ENCODE measurements at places on chromosomes 12 and 14.
A peak's percentile ranks its signal among the peaks of the same experiment; 100 is the strongest.

GRCh38 chr14:89826596-89826995 lies 127.9 kb downstream of the EFCAB11 start:
- no peak for DNase-seq

DNA sequence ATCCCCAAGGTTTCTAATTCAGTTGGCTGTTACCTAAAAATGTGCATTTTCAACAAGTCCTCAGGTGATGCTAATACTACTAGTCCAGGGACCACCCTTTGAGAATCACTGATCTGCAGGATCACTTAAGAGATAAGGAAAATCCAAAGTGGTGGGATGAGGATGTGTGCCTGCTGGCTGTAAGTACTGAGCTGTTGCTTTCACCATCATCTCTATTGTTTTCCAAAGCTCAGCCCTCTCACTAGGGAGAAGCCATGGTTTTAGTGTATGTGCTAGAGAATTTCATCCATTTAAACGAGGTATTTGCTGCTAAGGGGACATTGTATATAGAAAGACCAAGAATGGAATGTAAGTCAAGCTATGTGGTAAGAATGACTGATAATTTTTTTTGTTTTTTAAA lies 202.3 kb downstream of the KIF21A start:
- DNase-seq: no peak

GRCh38 chr14:52124791-52125684 lies 56.2 kb upstream of the NID2 start:
- peak; percentile 8 for DNase-seq

GRCh38 chr14:91021991-91022621 lies 38.3 kb downstream of the RPS6KA5 start:
- DNase-seq: no peak

- DNase-seq: no peak
Measured at GRCh38 chr12:58804749-58805148, 115.6 kb downstream of the LRIG3 start.

DNA sequence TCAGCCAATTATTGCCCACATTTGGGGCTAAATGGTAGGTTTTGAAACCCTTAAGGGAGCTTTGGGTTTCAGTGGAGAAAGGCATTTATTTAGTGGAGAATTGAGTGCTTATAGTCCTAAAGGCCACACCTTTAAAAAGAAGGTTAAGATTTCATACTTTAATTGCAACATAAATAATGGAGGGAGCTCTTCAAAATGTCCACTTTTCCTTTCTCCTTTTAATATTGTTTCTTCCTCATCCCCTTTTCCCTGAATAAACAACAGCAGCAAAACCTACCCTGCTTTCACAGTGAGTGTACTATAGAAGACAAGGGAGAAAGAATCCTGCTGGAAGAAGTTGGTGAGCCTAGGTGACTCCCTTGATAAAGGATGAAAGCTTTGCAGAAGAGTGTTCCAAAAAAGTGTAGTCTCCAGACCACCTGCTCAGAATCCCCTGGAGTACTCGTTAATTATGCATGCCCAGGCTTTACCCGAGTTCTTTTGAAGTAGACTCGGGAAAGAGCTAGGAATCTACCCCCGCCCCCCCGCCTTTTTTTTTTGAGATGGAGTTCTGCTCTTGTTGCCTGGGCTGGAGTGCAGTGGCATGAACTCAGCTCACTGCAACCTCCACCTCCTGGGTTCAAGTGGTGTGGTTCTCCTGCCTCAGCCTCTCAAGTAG lies 11.5 kb upstream of the EID3 start:
- no peak for DNase-seq

GRCh38 chr14:64174922-64175782 lies 119.0 kb downstream of the ESR2 start:
- DNase-seq: no peak

DNA sequence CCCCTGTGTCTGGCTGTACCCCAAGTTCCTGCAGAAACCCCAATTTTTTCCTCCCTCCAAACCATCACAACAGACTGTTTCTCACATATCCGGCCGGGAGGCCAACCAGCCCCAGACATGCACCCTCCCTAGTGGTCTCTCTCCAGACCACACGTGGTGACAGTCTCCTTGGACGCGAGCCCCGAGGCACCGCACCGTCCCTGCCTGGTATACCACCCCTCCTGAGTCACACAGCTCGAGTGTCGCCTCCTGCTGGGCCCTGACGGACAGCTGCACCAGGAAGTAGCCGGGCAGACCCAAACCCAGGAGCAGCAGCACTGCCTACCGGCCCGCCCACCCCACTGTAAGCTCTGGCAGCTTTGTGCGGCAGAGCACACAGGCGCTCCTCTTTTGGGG lies 97.4 kb downstream of the RFLNA start:
- DNase-seq: peak; percentile 12

DNA sequence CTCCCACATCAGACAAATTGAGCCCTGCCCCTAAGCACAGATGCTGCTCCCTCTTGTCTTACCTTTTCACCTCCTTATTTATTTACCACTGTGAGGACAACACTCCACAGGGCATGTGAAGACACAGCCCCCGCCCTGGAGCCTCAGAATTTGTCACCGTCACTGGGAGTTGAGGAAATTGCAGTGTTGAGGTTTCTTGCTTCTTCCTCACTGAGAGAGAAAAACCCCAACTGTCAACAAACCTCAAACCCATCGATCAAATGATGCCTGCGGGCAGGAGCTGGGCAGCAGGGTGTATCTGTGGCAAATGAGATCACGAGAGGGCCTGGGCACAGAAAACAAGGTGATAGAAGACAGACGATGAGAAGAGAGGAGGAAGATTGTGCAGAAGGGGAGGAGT lies 30.5 kb upstream of the PLEKHG3 start:
- DNase-seq: no peak

- DNase-seq: no peak
Measured at GRCh38 chr14:74875941-74876913, at the start of gene PROX2. Gene PROX2, minus strand, starts transcription at chr14:74876145. Its CDS starts 12,311 bp downstream, at chr14:74863834.

DNA sequence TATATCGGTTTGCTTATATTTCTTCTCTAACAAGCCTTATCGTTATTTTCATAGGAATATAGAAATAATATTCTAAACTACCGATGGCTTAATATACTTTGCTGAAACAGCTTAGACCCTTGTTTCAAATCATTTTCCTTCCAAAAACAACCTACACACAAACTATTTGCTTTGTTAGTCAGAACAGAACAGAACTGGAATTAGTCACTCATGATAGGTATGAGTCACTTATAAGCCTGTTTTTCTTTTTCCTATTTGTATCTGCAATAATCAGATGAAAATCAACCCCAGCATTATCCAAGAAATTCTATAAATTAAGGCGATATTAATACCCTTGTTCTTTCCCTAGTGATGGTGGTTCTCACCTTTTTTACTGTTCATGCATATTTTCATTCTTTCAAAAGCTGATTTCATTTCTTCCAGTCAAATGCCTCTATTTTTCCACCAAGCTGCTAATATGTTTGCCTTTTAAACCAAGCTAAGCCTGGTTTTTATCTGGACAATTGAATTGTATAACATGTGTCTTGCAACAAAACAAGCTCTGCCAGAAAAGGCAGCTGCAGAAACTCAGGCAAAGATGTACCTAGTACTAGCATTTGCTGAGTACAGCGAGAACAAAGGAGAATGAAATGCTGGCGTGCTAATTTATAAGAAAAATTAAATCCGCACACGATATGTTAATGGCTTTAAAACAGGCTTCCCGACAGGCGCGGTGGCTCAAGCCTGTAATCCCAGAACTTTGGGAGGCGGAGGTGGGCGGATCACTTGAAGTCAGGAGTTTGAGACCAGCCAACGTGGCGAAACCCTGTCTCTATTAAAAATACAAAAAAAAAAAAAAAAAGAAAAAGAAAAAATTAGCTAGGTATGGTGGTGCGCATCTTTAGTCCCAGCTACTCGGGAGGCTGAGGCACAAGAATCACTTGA lies 1418.2 kb downstream of the AACS start:
- no peak for DNase-seq

DNA sequence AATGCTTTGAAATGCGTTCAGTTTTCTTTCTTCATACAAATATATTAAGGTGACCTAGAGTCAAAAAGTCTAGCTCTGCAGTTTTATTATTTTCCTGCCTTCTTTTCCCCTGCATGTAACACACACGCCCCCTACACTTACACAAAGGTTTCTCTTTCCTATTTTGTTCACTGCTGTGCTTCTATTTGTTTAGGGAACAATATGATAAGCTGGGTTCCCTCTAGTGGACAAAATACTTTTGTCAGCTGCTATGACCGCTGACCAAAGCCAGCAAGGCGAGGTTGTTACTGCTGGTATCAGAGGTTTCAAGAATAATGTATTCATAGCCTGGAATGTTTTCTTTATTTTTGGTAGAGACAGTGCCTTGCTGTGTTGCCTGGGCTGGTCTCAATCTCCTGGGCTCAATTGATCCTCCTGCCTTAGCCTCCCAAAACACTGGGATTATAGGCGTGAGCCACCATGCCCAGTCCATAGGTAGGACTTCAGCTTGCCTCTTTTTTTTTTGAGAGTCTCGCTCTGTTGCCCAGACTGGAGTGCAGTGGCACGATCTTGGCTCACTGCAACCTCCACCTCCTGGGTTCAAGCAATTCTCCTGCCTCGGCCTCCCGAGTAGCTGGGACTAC lies 33.4 kb downstream of the FNTB start:
- DNase-seq: peak; percentile 56

DNA sequence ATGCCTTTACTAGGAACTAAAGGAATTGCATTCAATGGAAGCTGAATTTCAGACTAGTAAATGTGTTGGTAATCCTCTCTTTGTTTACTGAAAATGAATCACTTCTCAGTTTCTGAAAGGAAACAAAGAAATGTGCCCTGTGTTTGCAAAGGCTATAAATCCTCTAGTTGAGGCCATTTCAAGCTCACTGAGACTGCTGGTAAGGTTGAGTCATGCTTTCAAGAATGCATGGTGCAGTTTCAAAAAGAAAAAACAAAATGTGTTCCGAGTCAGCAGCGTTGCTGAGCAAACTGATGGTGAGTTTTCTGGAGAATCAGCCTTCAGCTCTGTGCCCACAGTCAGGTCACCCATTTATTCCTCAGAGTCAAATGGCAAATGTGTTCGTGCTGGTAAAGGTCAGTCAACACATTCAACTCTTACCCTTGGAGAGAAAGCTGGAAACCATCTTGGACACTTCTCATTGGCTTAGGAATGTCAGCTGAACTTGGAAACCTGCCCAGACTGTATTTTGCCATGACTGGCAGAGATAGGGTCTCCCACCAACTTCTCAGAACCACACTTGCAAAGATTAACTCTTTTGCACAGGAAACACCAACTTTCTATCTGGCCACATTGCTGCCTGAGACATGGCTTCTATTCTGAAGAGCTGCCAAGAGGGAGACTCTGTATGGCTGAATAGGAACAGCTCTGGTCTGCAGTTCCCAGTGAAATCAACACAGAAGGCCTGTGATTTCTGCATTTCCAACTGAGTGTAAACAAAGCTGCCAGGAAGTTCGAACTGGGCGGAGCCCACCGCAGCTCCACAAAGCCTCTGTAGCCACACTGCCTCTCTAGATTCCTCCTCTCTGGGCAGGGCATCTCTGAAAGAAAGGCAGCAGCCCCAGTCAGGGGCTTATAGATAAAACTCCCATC lies 484.4 kb downstream of the ATP23 start:
- DNase-seq: peak; percentile 50

Measured in NCI-H146 (cell line).